ENCODE measurements at places on chromosomes 7 and 10. TPM values are rescaled to one million over a fixed set of nuclear protein-coding genes. Genes with fewer than 3 reads are reported as not detected.

The COPG2 gene
- 36.8 TPM for total RNA-seq

The ANXA8 gene
- total RNA-seq: not detected

The PIK3AP1 gene
- 0.49 TPM for total RNA-seq

The PRSS1 gene
- not detected for total RNA-seq

The TEX47 gene
- not detected for total RNA-seq

The TMEM270 gene
- total RNA-seq: not detected

The AS3MT gene
- total RNA-seq: 8.3 TPM

The SPDYE6 gene
- not detected for total RNA-seq

The CRPPA gene
- 5.3 TPM for total RNA-seq

The TMEM236 gene
- total RNA-seq: 0.07 TPM

The MSMB gene
- total RNA-seq: not detected

The SH2B2 gene
- total RNA-seq: 11.6 TPM

GRCh38 chr7:74174606-74175082 is 488 bp downstream of the EIF4H start:
- peak overlapping the region; percentile 88 for H3K4me3 ChIP-seq
- H3K36me3 ChIP-seq: no peaks in the 10 kb centered on the region
- peaks cover 11% of the 10 kb centered on the region for H3K27me3 ChIP-seq
- peaks cover 17% of the 10 kb centered on the region for H3K4me1 ChIP-seq

- DNase-seq: no peak
- H3K4me1 ChIP-seq: peaks cover 2% of the 10 kb centered on the region
- no peaks in the 10 kb centered on the region for H3K36me3 ChIP-seq
- no peak overlapping the region for H3K27ac ChIP-seq
Observed at GRCh38 chr10:114779803-114780576, 41.6 kb upstream of the FHIP2A start.

DNA sequence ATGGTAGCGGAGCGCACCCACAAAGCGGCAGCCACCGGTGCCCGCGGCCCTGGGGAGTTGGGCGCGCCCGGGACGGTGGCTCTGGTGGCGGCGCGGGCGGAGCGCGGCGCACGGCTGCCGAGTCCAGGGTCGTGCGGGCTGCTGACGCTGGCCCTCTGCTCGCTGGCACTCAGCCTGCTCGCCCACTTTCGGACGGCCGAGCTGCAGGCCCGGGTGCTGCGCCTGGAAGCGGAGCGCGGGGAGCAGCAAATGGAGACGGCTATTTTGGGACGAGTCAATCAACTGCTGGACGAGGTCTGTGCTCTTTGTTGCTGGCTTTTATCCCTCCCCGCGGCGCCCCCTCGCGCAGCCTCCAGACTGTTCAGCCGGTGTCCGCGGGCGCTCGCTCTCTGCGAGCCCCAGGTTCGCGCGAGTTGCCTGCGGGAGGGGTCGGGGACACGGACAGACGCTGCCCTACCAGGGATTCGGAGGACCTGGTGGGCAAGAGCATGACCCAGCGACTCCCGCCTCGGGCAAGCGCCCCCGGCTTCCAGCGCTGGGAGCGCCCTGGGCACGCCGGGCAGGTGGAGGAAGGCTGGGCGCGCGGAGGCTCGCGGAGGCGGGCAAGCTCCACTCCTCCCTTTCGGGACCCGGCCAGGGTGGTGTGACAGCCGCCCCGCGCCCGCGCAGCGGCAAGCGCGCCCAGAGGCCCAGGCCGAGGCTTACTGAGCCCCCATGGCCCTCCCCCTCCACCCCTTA is 887 bp downstream of the COL13A1 start:
- DNase-seq: peak; percentile 61
- peaks cover 13% of the 10 kb centered on the region for H3K27me3 ChIP-seq
- no peak overlapping the region for H3K27ac ChIP-seq
- peak overlapping the region; percentile 87 for H3K4me3 ChIP-seq
- H3K4me1 ChIP-seq: peaks cover 21% of the 10 kb centered on the region
- H3K36me3 ChIP-seq: peaks cover 4% of the 10 kb centered on the region

DNA sequence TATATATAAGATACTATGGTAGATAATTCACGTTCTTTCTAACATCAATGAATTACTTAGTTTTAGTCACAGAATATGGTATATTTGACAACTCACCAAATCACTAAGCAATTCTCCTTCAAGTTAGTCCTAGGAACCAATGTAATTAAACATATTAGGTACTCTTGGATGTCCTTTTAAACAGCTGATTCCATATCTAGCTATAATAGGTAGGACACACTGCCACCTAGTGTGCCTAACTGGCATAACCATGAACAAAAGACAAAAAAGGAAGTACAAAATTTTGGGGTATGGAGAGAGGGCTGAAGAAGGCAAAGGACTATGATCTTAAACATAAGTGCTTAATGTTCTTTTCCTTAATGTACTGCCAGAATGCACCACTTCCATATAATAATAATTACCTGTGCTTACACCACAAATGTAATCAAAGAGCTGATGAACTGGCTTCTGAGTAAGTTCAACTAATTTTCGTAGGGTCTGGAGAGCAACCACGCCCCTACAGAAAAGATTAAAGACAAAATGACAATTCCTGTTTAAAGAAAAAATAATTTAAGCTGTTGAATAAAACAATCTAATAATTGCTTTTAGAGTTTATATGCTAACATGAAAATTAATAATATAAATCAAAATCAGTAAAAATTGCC is 28.7 kb downstream of the PNPLA8 start:
- peaks cover 1% of the 10 kb centered on the region for H3K27me3 ChIP-seq
- H3K4me1 ChIP-seq: peaks cover 4% of the 10 kb centered on the region
- peak; percentile 39 for DNase-seq

DNA sequence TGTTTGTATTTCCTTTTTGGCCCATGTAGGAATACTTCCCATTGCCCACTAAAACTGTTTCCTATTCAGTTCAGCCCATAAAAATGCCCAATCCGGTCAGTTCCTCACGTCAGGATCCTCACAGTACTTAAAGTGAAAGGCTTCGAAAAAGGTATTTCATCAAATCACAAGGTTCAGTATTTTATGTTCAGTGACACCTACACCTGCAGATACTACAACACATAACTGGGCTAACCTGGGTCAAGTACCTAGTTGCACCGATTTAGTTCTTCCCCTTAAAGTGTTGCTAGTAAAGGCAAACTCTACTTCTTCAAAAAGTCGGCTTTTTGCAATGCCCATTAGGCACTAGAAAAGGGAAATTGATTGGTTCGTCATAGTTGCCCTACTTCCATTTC is 1.1 kb downstream of the SNX13 start:
- H3K4me1 ChIP-seq: peaks cover 15% of the 10 kb centered on the region
- H3K27ac ChIP-seq: peak overlapping the region; percentile 94
- H3K4me3 ChIP-seq: peak overlapping the region; percentile 97
- peaks cover 8% of the 10 kb centered on the region for H3K27me3 ChIP-seq
- no peaks in the 10 kb centered on the region for H3K36me3 ChIP-seq

GRCh38 chr10:43411536-43411935 is 2.5 kb upstream of the HNRNPF start:
- H3K27ac ChIP-seq: no peak overlapping the region
- DNase-seq: no peak
- H3K4me1 ChIP-seq: peaks cover 3% of the 10 kb centered on the region
- H3K27me3 ChIP-seq: peaks cover 4% of the 10 kb centered on the region
- no peaks in the 10 kb centered on the region for H3K36me3 ChIP-seq

GRCh38 chr10:28385748-28386502 is 83.1 kb upstream of the MPP7 start:
- H3K27me3 ChIP-seq: no peaks in the 10 kb centered on the region
- no peak for DNase-seq
- H3K4me1 ChIP-seq: peaks cover 15% of the 10 kb centered on the region
- no peaks in the 10 kb centered on the region for H3K36me3 ChIP-seq
- H3K4me3 ChIP-seq: no peak overlapping the region

DNA sequence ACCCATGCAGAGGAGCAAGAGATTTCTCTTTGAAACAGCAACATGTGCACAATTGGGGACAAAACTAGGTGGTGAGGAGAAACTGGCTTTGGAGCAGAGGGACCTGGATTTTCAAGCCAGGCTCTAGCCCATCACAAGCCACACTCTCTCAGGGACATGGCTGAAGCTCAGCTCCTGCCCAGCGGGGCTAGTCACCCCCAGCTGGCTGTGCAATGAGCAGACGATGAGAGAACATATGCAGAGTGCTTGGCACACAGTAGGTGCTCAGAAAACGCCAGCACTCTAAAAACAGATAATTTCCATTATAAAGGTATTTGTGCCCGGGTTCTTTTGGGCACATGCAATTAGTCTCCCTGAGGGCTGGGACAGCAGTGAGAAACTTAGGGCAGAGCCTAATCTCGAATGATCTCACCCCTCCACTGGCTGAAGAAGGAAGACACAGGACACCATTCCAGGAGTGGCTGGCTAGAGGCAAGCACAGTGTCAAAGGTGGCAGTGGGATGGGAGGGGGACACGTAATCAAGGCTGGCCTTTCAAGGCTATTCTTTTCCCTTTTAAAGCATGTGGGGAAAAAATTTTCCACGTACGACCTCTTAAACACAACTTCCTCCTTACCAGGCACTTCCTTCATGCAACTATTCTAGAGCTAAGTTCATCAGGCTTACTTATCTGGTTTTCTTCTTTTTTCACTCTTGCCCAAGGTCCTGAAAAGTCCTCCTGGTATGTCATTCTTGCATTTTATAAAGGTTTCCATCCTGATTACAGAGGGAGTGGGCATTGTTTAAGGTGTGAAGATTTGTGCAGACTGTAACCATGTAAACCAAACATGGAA is 15.1 kb downstream of the FAM53B start:
- no peak overlapping the region for H3K27ac ChIP-seq
- no peaks in the 10 kb centered on the region for H3K27me3 ChIP-seq
- DNase-seq: no peak
- H3K4me1 ChIP-seq: peaks cover 22% of the 10 kb centered on the region

- H3K4me3 ChIP-seq: no peak overlapping the region
- no peak for DNase-seq
- no peaks in the 10 kb centered on the region for H3K4me1 ChIP-seq
Observed at GRCh38 chr10:114420811-114421485, 16.6 kb upstream of the AFAP1L2 start.

GRCh38 chr7:26166684-26167266 is 14.8 kb downstream of the NFE2L3 start:
- H3K27me3 ChIP-seq: no peaks in the 10 kb centered on the region
- H3K27ac ChIP-seq: no peak overlapping the region
- H3K4me1 ChIP-seq: no peaks in the 10 kb centered on the region
- H3K4me3 ChIP-seq: no peak overlapping the region
- no peaks in the 10 kb centered on the region for H3K36me3 ChIP-seq

DNA sequence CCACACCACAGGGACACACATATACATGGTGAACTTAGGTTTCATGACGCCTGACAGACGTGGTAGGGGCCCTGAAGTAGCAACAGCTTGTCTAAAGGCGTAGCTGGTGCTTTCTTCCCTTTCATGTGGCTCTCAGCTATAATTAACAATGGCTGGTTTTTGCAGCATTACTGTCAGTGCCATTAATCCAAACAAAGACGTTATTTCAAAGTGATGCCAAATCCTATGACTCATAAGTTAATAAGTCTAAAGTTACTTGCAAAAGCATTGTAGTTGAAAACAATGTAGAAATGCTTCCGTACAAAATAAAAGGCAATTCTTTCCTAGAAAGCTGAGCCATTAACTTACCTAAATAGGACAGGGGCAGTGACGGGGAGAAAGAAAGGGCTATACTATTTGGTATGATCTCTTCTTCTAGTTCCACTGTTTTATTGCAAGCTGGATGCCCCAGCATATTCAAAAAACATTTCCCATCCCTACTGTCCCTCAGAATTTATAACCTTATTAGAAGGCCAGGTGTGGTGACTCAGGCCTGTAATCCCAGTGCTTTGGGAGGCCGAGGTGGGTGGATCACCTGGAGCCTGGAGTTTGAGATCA is 105.4 kb downstream of the ODAD2 start:
- H3K27me3 ChIP-seq: no peaks in the 10 kb centered on the region
- no peak overlapping the region for H3K27ac ChIP-seq
- no peak overlapping the region for H3K4me3 ChIP-seq
- no peaks in the 10 kb centered on the region for H3K4me1 ChIP-seq

- no peaks in the 10 kb centered on the region for H3K36me3 ChIP-seq
- no peak overlapping the region for H3K4me3 ChIP-seq
- H3K4me1 ChIP-seq: no peaks in the 10 kb centered on the region
- no peak overlapping the region for H3K27ac ChIP-seq
- H3K27me3 ChIP-seq: no peaks in the 10 kb centered on the region
Observed at GRCh38 chr7:78125884-78126283, 327.3 kb downstream of the PHTF2 start.

GRCh38 chr10:102208311-102209035 is 17.6 kb upstream of the ELOVL3 start:
- DNase-seq: no peak
- no peak overlapping the region for H3K27ac ChIP-seq
- H3K27me3 ChIP-seq: peaks cover 1% of the 10 kb centered on the region

DNA sequence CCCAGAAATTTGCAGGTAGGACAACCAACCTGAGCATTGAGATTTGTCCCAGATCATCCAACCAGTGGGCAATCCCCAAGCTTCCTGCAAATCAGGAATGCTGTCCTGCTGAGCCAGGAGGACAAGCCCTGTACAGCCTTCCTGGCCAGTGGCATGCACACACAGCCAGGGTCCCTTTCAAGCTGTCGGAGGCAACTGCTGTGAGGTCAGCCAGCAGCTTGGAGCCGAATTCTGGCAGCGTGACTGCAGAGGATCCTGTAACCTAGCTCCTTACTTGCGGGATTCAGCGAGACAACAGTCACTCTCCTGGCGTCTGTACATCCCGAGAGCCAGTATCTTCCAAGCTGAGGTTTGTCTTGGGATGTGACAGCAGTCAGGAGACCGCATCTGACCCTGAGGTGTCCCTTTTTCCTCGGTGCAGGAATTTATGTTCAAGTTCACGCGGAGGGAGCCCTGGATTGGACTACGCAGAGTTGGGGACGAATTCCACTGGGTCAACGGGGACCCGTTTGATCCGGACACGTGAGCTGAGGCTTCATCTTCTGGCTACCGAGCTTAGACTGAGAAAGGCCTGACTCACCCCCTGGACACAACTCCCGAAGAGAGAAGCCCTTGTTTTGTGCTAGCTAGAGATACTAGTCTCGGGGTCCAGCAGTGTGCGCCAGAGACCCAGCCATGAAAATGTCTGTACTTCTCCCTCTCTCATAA is 18.3 kb downstream of the CLEC2L start:
- no peaks in the 10 kb centered on the region for H3K4me1 ChIP-seq
- DNase-seq: no peak
- H3K27me3 ChIP-seq: peaks cover 3% of the 10 kb centered on the region
- H3K27ac ChIP-seq: no peak overlapping the region
- no peak overlapping the region for H3K4me3 ChIP-seq

DNA sequence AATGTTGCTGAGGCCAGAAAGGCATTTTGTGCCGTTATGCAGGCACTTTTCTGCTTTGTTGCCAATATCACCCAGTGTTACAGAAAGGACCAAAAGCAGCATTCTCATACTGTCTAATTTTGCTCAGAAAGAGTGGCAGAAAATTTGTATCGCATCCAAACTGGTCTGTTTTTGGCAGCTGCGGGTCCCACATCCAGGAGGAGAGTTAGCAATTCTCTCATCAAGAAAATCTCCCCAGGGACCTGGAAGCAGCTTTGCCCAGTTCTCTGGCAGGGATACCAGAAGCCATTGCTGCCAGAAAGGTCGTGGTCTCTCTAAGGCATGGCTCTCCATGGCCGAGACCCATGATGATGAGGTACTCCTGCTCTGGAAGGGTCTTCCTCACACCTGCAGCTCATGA is 489.2 kb upstream of the ZMIZ1 start:
- DNase-seq: no peak
- peaks cover 3% of the 10 kb centered on the region for H3K27me3 ChIP-seq
- H3K36me3 ChIP-seq: no peaks in the 10 kb centered on the region
- peaks cover 7% of the 10 kb centered on the region for H3K4me1 ChIP-seq

Measured in glutamatergic neuron (in vitro differentiated cells).